Thyroid gland (tissue), 4 donors: ENCODE measurements at places on chromosomes 12 and 14.
A peak's percentile ranks its signal among the peaks of the same experiment; 100 is the strongest.

- H3K27ac ChIP-seq, result no peak overlapping the region
- no peaks in the 10 kb centered on the region for H3K27me3 ChIP-seq
- no peaks in the 10 kb centered on the region for H3K36me3 ChIP-seq
- no peaks in the 10 kb centered on the region for H3K4me1 ChIP-seq
- no peak overlapping the region for H3K4me3 ChIP-seq
Measured at GRCh38 chr12:69061574-69061973, 128.6 kb upstream of the CPM start.

DNA sequence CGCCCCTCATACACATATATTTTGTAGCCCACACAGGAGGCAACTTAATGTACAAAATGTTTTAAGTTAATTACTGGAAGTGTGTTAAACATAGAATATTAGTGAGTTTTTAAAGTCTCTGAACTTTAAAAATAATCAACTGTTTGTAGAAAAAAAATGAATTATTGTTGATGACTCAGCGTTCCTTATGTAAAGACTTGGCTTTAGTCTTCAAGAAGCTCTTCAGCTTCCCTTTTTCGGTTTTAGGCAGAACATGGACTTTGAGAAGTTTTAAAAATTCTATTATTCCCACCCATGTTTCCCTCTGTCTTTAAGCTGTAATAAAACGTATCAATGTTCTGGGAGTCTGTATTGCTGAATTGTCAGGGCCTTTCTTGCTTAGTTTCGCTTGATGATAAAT lies 269.5 kb downstream of the FBXL14 start:
- no peaks in the 10 kb centered on the region for H3K36me3 ChIP-seq
- H3K27ac ChIP-seq, result no peak overlapping the region
- H3K4me3 ChIP-seq, result no peak overlapping the region
- no peak for DNase-seq
- peaks cover 6% of the 10 kb centered on the region for H3K4me1 ChIP-seq

DNA sequence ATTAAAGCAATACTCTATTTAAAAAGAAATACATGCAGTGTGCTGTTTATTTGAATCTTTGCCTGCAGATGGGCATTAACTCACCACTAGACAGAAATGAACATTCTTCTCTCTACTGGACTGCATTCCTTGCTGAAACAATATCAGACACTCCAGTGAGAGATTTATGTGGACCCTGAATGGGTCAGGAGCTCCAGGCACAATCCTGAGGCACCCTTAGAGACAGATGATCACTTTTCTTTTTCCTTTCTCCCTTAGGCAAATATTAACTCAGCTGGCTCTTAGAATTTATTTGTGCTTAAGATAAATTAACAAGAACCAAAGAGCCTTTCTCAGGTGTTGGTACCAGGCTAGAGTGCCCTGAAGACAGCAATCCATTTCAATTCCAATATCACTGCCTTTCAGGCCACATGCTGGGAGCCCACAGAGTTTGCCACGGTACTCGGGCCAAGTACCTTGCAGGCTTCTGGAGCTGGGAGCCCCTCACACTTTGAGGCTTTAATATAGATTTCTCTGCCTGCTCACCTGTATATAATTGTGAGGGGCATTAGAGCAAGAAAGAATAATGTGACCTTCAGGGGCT lies 173.0 kb downstream of the EMP1 start:
- no peaks in the 10 kb centered on the region for H3K36me3 ChIP-seq
- peaks cover 15% of the 10 kb centered on the region for H3K4me1 ChIP-seq
- no peak overlapping the region for H3K4me3 ChIP-seq
- H3K27ac ChIP-seq, result no peak overlapping the region
- H3K27me3 ChIP-seq, result no peaks in the 10 kb centered on the region

DNA sequence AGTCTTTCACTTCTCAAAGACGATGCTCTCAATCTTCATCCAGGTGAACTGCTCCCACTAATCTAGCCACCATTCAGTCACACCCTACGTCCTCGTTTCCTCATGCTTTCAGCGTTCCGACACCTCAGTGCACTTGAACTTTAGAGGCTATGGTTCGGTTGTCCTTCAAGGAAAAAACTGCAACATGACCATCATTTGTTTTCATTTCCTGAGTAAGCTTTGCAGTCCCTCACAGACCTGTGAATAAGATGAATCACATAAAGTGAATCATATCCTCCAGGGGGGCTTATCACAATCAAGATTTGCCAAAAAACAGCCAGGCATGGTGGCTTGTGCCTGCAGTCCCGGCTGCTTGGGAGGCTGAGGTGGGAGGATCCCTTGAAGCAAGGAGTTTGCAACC lies 80.2 kb downstream of the TMCC3 start:
- peak; percentile 56 for DNase-seq
- peak overlapping the region; percentile 84 for H3K27ac ChIP-seq
- no peaks in the 10 kb centered on the region for H3K36me3 ChIP-seq

- no peak for DNase-seq
- no peak overlapping the region for H3K27ac ChIP-seq
- peaks cover 14% of the 10 kb centered on the region for H3K4me1 ChIP-seq
- no peak overlapping the region for H3K4me3 ChIP-seq
Measured at GRCh38 chr14:76394569-76394968, 18.6 kb downstream of the ESRRB start.

DNA sequence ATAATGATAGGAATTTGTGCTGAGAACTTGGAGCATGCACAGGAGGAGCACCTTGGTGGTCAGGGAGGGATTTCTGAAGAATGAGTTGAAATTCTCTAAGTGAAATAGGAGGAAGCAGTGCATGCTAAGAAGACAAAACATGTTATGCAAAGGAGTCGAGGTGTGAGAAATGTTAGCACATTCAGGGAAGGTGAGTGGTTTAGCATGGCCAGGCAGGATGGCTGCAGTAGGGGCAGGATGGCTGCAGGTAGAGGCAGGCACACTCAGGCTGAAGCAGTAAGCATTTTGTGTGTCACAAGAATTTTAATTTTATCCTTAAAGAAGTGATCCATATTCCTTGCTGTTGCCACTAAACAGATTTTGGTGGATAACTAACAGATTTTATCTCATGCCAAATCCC lies 46.3 kb downstream of the CATSPERB start:
- no peaks in the 10 kb centered on the region for H3K4me1 ChIP-seq
- no peaks in the 10 kb centered on the region for H3K36me3 ChIP-seq
- DNase-seq, result no peak
- H3K4me3 ChIP-seq, result no peak overlapping the region
- no peaks in the 10 kb centered on the region for H3K27me3 ChIP-seq

DNA sequence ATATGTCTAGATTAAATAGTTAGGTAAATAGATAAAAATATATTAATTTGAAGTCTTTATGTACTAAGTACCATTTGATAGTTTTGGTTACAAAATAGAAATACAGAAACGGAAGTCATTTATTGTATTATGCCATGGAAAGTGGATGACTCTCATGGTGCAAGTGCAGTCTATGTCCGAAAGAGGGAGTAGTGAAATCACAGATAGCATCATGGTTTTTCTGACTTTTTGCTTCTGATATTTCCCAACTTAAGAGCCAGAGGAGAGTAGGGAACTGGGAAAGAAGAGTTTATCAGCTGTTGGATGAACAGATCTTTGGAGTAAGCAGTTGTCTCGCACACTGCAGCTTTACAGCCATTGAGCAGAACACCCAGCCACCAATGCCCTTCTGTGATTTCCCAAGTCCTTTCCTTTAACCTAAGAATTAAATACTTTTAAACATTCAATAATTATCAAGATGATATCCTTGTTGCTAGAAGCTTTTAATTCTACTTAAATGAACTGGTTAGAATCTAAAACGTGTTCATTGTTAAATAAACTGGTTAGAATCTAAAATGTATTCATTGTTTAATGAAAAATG lies 18.4 kb upstream of the SRGAP1 start:
- no peak for DNase-seq
- no peaks in the 10 kb centered on the region for H3K4me1 ChIP-seq
- no peaks in the 10 kb centered on the region for H3K36me3 ChIP-seq

DNA sequence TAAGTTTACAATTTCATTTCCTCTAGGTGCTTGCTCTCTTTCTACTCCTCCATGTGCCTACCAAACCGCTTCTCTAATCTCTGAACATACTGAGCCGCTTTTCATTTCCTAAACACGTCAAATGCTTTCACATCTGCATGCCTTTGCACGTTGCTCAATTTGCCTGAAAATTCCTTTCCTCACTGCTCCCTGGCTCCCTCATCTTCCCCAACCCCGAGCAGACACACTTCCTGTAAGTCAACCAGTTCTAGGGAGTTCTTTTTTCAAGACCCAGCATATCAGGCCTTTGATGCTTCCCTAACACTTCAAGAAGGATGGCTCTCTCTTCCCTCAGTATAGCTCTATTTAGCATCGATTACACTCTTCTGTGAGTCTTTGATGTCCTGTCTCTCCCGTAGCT lies 50.3 kb downstream of the LMO3 start:
- H3K4me3 ChIP-seq, result no peak overlapping the region
- no peak overlapping the region for H3K27ac ChIP-seq
- H3K36me3 ChIP-seq, result no peaks in the 10 kb centered on the region
- peaks cover 7% of the 10 kb centered on the region for H3K4me1 ChIP-seq
- no peak for DNase-seq
- H3K27me3 ChIP-seq, result no peaks in the 10 kb centered on the region

DNA sequence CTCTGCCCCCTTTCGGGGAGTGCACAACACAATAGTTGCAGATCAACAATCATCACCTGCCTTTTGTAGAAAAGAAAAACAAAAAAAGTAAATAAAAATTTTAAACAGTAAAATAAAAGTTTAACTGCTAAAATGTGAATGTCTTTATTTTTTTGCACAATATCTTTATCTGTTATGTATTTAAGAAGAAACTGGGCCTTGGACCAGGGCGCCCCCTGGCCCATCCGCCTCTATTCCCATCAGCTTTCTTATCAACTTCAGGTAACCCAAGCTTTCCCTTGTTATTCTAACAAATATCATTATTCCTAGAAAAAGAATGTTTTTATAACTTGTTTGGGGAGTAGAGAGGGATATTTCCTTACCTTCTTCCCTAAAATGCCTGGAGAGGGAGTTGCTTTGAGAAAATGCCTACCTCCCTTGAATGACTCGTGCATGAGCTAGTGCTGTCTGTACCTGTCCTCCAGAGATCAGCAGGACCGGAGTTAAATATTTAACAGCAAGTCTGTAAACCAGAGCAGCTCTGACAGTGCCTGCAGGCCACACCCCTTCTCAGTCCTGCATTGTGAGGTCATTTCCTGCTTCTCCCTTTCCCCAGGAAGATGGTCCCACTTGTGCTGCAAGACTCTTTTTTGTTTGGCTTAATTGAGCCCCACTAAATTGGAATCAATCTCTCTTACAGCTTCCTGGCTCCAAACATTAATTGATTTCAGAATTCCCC lies 192.8 kb upstream of the RGS6 start:
- no peaks in the 10 kb centered on the region for H3K27me3 ChIP-seq
- no peak overlapping the region for H3K4me3 ChIP-seq
- peaks cover 5% of the 10 kb centered on the region for H3K36me3 ChIP-seq
- H3K27ac ChIP-seq, result no peak overlapping the region
- DNase-seq, result no peak
- peaks cover 9% of the 10 kb centered on the region for H3K4me1 ChIP-seq

DNA sequence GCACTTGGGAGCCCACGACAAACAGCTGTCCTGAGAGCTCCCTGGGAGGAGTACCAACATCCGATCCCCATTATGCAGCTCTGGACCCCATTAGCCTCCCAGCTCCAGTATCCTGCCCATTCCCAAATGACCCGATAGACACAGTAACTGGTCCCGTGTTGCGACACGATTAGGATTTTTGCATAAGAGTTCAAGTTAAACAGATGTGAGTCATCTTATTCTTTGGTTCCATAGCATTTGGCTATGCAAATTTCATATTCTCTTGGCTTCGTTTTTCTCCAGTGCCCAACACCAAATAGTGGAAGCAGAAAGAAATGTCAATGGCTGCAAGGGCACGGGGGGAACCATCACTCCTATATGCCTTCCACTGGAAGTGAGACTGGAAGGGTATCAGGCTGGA lies 43.0 kb upstream of the LRRC10 start:
- no peak overlapping the region for H3K4me3 ChIP-seq
- no peak overlapping the region for H3K27ac ChIP-seq
- no peaks in the 10 kb centered on the region for H3K4me1 ChIP-seq
- H3K36me3 ChIP-seq, result no peaks in the 10 kb centered on the region
- no peaks in the 10 kb centered on the region for H3K27me3 ChIP-seq
- DNase-seq, result no peak

GRCh38 chr14:78997811-78998210 lies 827.6 kb downstream of the NRXN3 start:
- H3K36me3 ChIP-seq, result no peaks in the 10 kb centered on the region
- no peaks in the 10 kb centered on the region for H3K27me3 ChIP-seq
- DNase-seq, result peak; percentile 68
- no peak overlapping the region for H3K4me3 ChIP-seq
- no peak overlapping the region for H3K27ac ChIP-seq

GRCh38 chr14:34231626-34232025 lies 230.4 kb downstream of the SPTSSA start:
- H3K4me1 ChIP-seq, result no peaks in the 10 kb centered on the region
- H3K4me3 ChIP-seq, result no peak overlapping the region
- no peak overlapping the region for H3K27ac ChIP-seq
- H3K36me3 ChIP-seq, result no peaks in the 10 kb centered on the region

- H3K27me3 ChIP-seq, result no peaks in the 10 kb centered on the region
- H3K4me1 ChIP-seq, result no peaks in the 10 kb centered on the region
- no peak for DNase-seq
- no peaks in the 10 kb centered on the region for H3K36me3 ChIP-seq
- no peak overlapping the region for H3K4me3 ChIP-seq
Measured at GRCh38 chr12:15453613-15454012, 131.3 kb downstream of the PTPRO start.

- H3K4me1 ChIP-seq, result peaks cover 10% of the 10 kb centered on the region
- no peaks in the 10 kb centered on the region for H3K36me3 ChIP-seq
- H3K27ac ChIP-seq, result no peak overlapping the region
- H3K27me3 ChIP-seq, result no peaks in the 10 kb centered on the region
- peak; percentile 43 for DNase-seq
Measured at GRCh38 chr12:2682296-2683251, 112.2 kb upstream of the FKBP4 start.

GRCh38 chr14:30559638-30560091 lies 707 bp downstream of the G2E3 start:
- H3K27me3 ChIP-seq, result no peaks in the 10 kb centered on the region
- no peak for DNase-seq
- H3K4me3 ChIP-seq, result peak overlapping the region; percentile 59
- H3K27ac ChIP-seq, result no peak overlapping the region

- H3K27me3 ChIP-seq, result no peaks in the 10 kb centered on the region
- H3K36me3 ChIP-seq, result no peaks in the 10 kb centered on the region
- H3K4me1 ChIP-seq, result no peaks in the 10 kb centered on the region
- no peak overlapping the region for H3K27ac ChIP-seq
- no peak overlapping the region for H3K4me3 ChIP-seq
Measured at GRCh38 chr12:101019201-101019600, 190.8 kb downstream of the SLC5A8 start.

GRCh38 chr12:50211392-50212070 lies 44.4 kb upstream of the CERS5 start:
- H3K27ac ChIP-seq, result peak overlapping the region; percentile 35
- DNase-seq, result no peak
- no peak overlapping the region for H3K4me3 ChIP-seq
- H3K27me3 ChIP-seq, result no peaks in the 10 kb centered on the region
- H3K36me3 ChIP-seq, result no peaks in the 10 kb centered on the region

GRCh38 chr14:68616221-68616902 lies 176.5 kb downstream of the ZFP36L1 start:
- no peaks in the 10 kb centered on the region for H3K27me3 ChIP-seq
- no peak overlapping the region for H3K27ac ChIP-seq
- H3K4me1 ChIP-seq, result peaks cover 11% of the 10 kb centered on the region
- H3K4me3 ChIP-seq, result no peak overlapping the region
- H3K36me3 ChIP-seq, result no peaks in the 10 kb centered on the region

GRCh38 chr12:68601767-68602166 lies 8.9 kb upstream of the RAP1B start:
- H3K4me1 ChIP-seq, result no peaks in the 10 kb centered on the region
- H3K27ac ChIP-seq, result no peak overlapping the region
- no peak for DNase-seq
- H3K36me3 ChIP-seq, result no peaks in the 10 kb centered on the region
- H3K27me3 ChIP-seq, result no peaks in the 10 kb centered on the region
